ENCODE measurements at places on chromosomes 2 and 18.

DNA sequence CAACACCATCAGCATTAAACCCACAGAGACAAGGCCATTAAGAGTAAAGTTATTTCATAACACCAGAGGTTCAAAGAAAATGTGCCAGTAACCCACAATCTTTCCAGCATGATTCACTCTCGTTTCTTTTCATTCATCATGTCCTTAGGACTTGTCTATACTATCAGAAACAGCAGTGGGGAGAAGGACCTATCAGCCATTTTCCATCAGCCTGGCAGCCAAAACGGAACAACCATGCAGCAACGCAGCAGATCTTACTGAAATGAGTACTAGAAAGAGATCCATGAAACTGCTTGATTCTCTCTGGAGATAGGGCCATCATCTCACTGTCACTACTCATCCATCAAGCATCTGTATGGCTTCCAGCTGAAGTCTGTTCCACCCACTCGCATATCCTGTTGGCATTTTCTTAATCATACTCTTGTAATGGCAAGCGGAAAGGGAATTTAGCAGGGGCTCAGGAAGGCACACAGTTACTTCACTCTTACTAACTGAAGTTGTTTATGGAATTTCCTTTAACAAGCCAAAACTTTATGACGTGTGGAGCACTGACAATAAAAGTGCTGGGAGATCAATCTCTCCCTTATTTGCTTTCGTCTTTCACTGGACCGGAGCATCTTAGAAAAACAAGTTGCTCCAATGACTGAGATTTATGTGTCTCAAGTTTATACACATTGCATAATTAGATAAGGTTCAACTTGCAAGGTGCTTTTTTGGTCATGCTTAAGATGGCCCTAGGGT, 69.7 kb downstream of the EPHA4 start:
- no peak for DNase-seq

DNA sequence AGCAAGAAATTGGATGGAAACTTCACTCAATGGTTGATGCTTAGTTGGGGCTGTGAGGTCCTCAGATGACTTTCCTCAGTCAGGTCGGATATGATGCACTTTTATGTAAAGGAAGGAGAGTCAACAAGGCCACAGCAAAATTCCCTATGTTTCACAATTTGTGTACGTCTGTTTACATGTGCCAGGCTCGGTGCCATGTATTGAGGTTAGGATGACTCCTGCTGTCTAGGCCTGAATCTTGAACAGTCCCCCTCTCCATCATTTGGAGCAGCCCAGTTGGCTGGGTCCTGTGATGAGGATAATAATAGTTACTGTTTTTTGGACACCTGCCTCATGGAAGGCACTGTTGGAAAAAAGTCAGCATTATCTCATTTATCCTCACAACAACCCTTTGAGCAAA, 43.1 kb downstream of the VSNL1 start:
- no peak for DNase-seq

GRCh38 chr2:103616891-103617290, 855.1 kb downstream of the TMEM182 start:
- DNase-seq = no peak

DNA sequence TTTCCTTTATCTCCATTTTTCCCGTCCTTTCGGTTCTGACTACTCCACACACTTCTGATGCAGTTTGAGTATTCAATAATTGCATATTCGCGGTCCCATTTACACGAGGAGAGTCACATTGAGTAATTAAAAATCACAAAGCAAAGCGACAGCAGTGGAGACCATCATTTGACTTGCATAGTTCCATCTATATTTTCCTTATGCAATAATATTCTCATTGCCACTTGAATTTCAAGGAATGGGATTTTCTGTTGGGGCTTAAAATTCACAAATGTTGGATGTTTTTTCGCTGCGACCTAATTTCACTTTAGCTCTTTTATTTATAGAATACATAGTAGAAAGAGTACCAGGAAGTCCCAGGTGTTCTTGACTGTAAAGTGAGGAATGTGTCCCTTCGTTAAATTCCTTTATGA, 186.8 kb downstream of the ZEB2 start:
- DNase-seq = peak; percentile 52

DNA sequence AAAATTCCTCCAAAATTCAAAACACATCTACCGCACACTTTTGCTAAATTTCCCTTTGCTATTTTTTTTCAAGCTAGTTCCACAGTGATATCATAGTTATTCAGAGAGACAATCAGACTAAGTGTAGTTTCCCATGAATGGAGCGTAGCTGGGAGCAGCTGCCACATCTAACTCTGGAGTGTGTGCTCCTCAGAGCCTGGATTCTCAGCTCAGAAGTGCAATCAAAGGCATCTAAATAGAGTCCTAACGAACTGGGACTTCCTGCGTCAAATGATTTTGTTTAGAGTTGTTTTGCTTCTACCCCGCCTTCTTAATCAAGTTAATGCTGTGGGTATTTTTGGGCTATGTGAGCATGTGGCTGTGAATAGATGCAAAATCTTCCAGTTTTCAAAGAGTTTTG, 160.3 kb downstream of the TMEM18 start:
- DNase-seq = peak; percentile 33

Data from pons (tissue), 1 donor.